ENCODE measurements at places on chromosomes 4 and X.

DNA sequence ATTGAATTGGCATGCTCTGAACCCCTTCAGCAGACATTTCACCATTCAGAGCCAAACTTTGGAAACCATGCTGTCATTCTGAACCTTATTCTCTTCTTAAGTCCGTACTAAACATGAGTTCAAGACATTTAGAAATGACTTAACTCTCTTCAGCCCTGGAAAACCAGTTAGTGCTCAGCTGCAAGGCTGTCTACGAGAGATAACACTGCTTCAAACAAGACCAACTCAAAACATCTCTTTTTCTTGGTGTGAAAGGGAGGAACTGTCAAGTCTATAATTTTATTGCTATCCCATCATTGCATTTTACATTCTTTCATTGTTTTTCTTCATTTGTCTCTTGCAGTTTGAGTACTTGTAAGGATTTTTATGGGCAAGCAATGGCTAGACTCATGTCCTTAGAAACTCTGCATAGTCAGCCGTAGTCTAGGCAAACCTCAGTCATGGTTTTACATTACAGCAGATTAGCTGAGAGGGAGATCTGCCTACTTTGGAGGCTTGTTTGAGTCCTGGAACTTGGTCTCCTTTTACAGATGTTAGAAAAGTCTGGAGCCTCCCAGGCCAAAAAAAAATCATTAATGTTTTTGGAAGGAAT lies 120.6 kb upstream of the JADE1 start:
- no peak for DNase-seq

- no peak for DNase-seq
Measured at GRCh38 chrX:20271730-20272129, 5.0 kb upstream of the RPS6KA3 start.

- no peak for DNase-seq
Measured at GRCh38 chrX:97898798-97899197, 1015.1 kb downstream of the RPA4 start.

DNA sequence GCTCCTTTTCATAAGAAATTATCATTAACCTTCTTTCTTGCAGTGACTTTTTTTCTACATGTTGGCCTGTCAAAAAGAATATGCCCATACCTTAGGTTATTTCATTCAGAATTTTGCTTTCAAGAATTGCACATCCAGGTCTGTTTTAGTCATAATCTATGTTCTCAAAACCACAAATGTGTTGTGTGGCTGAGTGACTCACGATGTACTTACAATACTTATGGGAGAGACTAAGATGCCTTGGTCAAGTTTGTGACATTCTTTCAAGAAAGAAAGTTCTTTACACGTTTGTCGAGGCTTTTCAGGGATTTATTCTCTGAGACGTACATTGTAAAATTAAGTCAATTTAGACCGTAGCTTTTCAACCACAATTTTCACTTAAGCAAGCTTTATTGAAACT lies 396.7 kb downstream of the FSTL5 start:
- DNase-seq = no peak

GRCh38 chr4:119655111-119655837 lies 26.7 kb upstream of the PDE5A start:
- DNase-seq = no peak

DNA sequence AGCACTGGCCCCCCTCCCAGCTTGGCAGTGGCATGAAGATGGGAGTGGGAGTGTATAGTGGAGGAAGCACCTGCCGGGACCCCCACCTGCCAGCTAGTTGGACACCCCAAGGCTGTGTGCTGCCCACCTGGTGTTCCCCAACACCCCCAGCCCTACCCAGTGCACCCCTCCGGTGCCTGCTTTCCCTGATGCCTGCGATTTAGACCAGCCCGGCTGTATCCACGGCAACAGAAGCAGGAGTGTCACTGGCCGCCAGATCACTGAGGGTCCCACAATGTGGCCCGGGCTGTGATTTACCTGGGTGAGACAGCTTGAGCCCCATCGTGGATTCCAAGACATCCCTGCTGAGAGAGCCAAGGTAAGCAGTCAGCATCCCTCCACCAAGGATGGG lies 533 bp downstream of the GPR173 start:
- no peak for DNase-seq

GRCh38 chr4:87049508-87049907 lies 114.7 kb downstream of the AFF1 start:
- no peak for DNase-seq

GRCh38 chr4:152045807-152046571 lies 285.2 kb upstream of the GATB start:
- peak; percentile 62 for DNase-seq

GRCh38 chr4:41678951-41679350 lies 69.6 kb downstream of the PHOX2B start:
- DNase-seq = no peak

DNA sequence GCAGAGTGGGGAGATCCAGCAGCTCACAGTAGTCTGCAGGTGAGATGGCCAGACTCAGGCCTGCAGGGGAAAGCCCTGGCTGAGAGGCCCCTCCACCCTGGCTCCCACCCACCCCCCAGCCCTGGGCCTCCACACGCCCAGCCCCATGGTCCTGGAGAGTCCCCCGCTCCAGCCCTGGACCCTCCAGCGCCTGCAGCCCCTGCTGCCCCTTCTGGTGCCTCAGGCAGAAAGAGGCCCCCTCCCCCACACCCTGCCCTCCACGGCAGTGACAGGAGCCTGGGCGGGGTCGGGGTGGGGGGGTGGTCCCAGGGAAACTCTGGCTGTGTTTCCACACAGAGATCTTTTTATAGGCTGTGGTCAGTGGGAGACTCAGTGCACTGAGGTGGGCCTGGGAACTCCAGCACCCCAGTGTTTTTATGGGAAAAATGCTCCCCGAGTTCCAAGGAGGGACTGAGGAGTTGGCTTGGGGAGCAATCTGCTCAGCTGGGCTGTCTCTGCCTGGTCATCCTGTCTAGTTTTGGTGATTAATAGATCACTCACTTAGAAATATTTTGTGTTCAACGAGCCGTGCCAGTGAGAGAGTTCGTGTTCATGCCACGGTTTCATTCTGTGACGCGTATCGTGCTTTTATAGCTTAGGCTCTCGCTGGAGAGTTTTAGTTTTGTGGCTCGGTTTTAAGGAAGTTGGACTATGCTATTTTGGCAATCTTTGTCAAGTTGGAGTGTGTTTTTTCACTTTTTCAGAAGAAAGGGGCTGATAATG lies 53.1 kb upstream of the HGFAC start:
- peak; percentile 65 for DNase-seq

- DNase-seq = no peak
Measured at GRCh38 chr4:26558166-26558895, 25.6 kb upstream of the TBC1D19 start.

DNA sequence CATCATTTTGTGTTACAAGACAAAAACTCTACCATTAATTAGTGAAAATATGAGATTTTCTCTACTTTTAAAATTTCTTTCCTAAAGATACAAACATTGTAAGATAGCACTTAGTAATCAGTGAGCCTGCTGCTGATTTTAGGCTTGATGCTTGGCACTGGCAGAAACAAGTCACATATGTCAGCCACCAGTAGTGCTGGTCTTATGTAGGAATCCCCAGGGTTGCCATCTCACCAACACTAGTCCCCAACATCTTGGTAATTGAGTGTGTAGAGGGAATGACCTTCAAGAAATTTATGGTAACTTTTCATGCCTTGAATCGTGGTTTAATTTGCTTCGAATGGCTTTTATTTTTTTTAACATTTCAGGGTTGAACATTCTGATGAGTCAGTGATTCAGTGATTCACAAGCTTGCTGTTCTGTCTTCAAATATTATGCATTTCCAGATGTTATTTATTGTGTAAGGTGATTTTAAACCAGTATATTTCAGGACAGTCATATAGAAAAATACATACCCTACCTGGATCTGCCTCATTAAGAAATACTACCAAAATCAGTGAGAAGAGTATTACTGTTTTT lies 11.9 kb downstream of the EXOC1 start:
- DNase-seq = no peak

DNA sequence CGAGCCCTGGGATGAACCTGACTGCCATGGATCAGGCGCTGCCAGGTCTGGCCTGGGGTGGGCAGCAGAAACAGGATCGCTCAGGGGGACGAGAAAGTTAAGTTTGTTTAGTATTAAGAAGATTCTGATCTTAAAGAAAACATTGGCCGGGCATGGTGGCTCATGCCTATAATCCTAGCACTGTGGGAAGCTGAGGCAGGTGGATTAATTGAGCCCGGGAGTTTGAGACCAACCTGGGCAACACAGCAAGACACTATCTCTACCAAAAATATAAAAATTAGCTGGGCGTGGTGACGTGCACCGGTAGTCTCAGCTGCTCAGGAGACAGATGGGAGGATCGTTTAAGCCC lies 696 bp upstream of the FLNA start:
- DNase-seq = no peak

- DNase-seq = no peak
Measured at GRCh38 chr4:38751341-38752010, 31.3 kb downstream of the TLR10 start.

GRCh38 chrX:78019586-78020483 lies 50.4 kb upstream of the PGAM4 start:
- DNase-seq = no peak

- no peak for DNase-seq
Measured at GRCh38 chr4:164383358-164384220, 370.3 kb upstream of the SMIM31 start.

DNA sequence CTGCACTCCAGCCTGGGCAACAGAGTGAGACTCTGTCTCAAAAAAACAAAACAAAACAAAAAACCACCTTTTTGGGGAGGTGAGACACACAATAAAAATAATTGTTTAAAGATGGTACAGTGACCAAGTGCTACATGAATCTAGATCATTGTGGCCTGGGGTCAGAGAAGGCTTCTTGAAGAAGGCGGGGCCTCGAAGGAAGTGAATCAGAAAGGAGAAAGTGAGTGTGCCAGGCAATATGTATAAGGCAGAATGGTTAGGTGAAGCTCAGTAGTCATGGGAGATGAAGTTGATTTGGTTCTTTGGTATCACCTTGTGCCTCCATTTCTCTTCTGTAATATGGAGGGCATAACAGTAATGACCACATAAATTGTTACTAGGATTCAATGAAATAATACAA lies 58.9 kb downstream of the DOCK11 start:
- no peak for DNase-seq

GRCh38 chr4:17134100-17134499 lies 235.7 kb upstream of the LDB2 start:
- DNase-seq = no peak

- DNase-seq = no peak
Measured at GRCh38 chrX:125757794-125758564, 408.1 kb downstream of the DCAF12L2 start.

- no peak for DNase-seq
Measured at GRCh38 chrX:82141942-82142341, 940.0 kb downstream of the SH3BGRL start.

GRCh38 chr4:2755821-2756690 lies at the start of gene TNIP2:
TNIP2 (minus strand) TSS chr4:2756336; CDS start chr4:2756289, 47 bp downstream.
- peak; percentile 48 for DNase-seq

GRCh38 chrX:29787656-29788055 lies 427.7 kb upstream of the MAGEB2 start:
- DNase-seq = no peak

DNA sequence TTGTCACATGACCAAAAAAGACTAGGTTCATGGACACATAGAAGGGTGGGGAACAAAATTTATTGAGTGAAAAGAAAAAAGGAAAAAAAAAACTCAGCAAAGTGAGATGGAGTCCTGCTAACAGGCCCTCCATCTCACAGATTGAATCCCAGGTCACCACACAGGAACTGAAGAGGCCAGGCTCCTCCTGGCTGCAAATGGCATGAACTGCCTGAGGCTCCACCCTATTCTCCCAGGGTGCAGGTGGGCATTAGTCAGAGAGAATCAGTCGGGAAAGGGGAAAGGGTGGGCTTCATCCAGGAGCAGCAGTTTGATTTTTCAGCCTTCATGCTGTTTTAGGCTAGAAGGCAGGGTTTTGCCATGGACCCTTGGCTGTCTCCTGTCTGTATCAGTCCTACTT lies 128.5 kb upstream of the GRID2 start:
- DNase-seq = no peak

DNA sequence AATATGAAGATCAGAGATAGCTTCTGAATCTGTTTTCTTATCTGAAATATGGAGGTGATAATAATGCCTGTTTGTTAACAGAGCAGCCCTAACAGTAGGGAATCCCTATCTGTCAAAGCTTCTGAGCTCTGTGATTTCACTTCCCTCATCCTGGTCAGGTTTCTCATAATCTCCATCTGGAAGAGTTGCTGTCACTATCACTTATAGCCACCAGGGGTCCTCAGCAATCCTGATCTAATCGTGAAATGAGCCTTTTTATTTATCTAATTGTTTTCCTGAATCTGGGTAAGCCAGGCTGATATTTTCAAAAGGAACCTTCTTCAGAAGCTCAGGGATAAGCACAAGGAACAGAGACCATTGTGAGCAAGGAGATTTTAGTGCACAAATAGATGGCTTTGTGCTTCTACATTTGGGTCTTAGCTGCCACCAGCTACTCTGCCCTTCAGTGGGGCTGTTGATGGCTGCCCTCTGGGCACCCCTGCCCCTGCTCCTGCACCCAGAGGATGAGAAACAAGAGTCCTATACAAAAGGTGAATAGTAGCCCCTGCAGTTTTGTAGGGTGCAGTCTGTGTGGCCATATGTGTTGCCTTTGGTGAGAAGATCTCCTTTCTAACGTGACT lies 196.4 kb upstream of the RADX start:
- no peak for DNase-seq

DNA sequence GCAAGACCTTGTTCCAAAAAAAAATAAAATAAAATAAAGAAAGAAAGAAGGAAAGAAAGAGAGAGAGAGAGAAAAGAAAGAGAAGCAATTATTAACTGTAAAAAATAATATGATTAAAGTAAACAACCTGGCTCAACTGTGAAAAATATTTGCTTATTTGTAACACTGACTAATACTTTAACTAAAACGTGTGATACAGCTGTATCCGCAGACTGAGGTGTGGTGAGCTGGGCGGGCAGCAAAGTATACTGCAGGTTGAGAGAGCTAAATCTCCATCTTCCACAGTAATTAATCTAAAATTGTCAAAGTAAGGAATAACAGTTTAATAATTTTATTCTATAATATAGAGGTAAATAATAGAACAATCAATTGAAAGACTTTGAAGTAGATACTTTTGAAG lies 145.5 kb upstream of the FAM241A start:
- DNase-seq = no peak

- DNase-seq = no peak
Measured at GRCh38 chrX:15301924-15302323, 13.5 kb downstream of the ASB11 start.

DNA sequence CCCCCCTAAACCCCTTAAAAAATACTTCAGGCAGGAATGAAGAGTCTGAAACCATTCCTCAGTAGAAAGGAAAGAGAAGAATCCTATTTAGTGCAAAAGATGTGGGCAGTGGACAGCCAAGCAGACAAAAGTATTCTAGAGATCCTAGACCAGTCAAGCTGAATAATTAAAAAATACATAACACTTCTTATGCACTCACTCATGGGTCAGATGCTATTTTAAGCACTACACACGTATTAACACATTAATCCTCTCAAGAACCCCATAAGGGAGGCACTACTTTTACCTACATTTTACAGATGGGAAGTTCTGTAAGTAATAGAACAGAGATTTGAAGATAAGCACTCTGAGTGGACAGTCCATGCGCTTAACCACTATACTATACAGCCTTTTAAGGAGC lies 5.9 kb downstream of the TAB3 start:
- DNase-seq = no peak

All from left renal pelvis (tissue), 4 donors.